Ammon's horn (tissue), 1 donor: ENCODE measurements at places on chromosomes 7 and 10.
A peak's percentile ranks its signal among the peaks of the same experiment; 100 is the strongest.

DNA sequence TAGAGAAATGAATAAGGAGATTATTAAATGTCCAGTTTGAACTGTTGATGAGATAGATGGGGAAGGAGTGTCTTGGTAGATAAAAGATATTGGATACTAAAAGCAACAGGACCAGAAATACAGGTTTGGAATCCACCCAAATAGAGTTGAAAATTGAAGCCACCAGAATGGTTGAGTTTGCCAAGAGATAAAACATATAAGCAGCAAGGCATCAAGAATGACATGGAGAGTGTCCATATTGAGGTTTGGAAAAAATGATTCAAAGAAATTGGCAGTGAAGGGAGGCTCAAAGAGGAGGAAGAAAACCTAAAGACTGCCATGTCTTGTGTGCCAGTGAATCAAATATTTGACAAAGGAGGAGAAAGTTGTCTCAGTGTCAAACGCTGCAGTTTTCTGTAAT, 24.2 kb downstream of the CFAP69 start:
- no peak for DNase-seq

DNA sequence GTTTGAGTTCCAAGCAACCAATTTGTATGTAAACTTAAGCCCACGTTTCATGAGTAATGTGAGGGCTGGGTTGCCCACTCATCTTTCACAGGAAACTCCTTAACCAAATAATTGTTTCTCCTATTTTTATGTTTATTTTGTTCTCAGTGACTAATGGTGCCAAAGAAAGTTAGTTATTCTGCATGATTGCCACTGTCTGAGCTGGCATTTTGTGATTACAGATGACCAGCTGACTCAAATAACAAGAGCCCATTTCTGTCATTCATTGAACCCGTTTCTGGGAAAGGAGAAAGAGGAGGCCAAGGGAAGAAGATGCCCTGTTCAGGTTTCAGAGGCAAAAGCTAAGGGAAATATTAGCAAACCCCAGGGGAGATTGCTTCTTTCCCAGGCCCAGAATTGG, 186.9 kb upstream of the MYO3A start:
- DNase-seq = no peak

- no peak for DNase-seq
These were observed 18.0 kb upstream of the SFMBT2 start for GRCh38 chr10:7428673-7429350.

DNA sequence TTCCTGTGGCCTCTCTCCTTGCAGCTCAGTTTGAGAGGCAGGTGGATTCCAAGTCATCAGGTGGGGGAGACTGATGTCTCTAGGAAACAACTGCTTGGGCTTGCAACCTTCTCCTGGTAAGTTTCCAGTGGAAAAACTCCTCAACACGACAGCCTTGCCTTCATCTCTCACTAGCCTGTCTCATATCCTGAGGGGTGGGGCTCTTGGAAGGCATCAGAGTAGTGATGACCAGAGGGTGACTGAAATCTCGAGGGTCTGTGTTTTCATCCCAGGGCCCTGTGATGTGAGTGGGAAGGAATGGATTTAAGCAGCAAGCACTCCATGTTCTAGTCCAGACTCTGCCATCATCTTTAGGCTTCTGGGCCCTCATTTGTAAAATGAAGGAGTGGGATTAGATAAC, 107.0 kb downstream of the NRP1 start:
- no peak for DNase-seq

GRCh38 chr10:102641402-102641801, 2.9 kb upstream of the TRIM8 start:
- no peak for DNase-seq

GRCh38 chr7:22831602-22832305, 9.1 kb upstream of the TOMM7 start:
- no peak for DNase-seq

DNA sequence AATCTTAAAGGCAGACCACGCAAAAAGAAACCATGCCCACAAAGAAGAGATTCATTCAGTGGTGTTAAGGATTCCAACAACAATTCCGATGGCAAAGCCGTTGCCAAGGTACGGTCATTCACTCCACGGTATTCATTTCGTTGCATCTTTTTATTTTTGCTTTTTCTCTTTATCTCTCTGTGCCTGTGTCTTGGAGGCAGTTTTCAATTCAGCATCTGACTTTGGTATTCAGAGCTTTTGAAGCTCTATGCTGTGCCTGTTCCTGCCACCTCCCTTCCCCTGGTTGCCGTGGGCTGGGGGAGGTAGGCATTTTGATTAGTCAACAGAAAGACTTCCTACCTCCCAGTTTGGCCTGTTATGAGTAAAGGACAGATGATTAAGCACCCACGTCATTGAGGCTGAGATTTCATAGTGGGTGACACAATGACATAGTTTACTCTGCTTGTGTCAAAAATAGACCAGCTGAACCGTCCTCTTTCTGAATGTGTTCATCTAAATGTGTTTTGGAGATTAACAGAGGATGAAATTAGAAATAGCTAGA, 149.5 kb downstream of the ARID5B start:
- peak; percentile 79 for DNase-seq
